AG10803 (cell line): ENCODE measurements at places on chromosomes 4 and X.
A peak's percentile ranks its signal among the peaks of the same experiment; 100 is the strongest.

DNA sequence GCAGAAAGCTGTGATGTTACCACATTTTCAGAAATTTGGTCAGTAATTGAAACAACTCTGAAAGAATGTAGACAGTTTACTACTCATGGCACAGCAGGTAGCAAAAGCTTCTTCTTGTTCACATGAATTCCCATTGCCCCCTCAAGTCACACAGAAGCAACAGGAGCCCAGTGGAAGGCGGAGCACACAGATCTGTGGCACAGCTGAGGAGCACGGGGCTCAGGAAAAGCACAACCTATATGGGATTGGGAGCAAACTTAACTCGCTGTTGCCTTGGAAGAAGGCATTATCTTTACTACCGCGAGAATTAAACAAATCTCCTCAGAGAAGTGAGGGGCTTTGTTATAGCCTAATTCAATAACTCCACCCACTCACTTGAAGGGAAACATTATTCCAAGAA lies 358.5 kb downstream of the SPOCK3 start:
- DNase-seq: no peak

- no peak for DNase-seq
Measured at GRCh38 chrX:78326401-78326800, 1.0 kb downstream of the CYSLTR1 start.

- DNase-seq: no peak
Measured at GRCh38 chr4:188918787-188919186, 779.5 kb downstream of the TRIML1 start.

DNA sequence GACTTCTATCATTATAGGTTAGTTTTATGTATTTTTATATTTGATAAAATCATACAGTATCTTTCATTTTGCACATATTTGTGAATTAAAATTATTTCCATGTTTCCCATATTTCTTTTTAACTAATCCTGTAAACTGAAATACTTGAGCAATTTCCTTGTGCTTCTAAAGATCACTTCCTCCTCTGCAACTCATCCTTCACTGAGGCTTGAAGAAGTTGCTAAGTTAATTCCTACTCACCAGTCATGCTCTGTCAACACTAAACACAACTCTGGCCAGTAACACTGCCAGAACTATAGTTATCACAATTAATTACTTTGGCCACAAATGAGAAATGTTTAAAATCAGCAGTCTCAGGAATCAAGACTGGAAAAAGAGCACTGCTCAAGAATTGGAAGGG lies 6.7 kb downstream of the SPATA4 start:
- peak; percentile 13 for DNase-seq

DNA sequence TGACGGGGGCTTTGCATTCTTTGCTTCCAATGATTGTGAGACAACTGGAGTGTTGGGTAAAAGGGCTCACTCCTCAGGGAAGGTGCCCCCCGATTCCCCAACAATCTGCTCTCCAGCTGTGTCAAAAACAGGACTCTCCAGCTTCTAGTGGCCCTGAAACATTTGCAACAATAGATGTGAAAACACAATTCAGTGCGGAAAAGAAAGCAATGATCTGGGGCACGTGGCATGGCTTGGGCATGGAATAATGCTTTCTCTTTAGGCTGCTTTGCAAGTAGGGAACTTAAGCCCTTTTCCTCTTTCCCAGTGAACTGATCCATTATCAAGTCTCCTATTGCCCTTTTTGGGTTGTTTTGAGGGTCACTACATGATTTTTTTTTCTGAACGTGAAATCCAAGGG lies 239.9 kb downstream of the C4orf33 start:
- DNase-seq: no peak

DNA sequence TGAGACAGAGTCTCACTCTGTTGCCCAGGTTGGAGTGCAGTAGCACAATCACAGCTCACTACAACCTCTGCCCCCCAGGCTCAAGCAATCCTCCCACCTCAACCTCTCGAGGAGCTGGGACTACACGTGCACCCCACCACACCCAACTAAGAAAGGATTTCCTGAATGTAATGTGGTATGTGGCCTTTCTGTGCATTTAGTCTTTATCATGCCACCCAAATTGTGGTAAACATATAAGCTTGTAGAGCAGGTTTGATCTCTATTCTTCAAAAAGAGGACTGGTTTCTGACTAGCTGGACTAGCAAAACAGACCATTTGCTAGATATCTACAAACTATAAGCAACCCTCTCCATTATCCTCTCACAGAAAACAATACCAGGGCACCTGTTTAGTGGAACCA lies 33.6 kb downstream of the ELOVL6 start:
- no peak for DNase-seq

GRCh38 chr4:15106399-15106798 lies 104.1 kb downstream of the CPEB2 start:
- no peak for DNase-seq

- DNase-seq: no peak
Measured at GRCh38 chr4:76897536-76898384, at the start of gene SOWAHB. TSS of gene SOWAHB (minus strand) at chr4:76898144. CDS start at chr4:76897849, 295 bp downstream.

GRCh38 chr4:18957716-18958115 lies 936.2 kb upstream of the LCORL start:
- no peak for DNase-seq

DNA sequence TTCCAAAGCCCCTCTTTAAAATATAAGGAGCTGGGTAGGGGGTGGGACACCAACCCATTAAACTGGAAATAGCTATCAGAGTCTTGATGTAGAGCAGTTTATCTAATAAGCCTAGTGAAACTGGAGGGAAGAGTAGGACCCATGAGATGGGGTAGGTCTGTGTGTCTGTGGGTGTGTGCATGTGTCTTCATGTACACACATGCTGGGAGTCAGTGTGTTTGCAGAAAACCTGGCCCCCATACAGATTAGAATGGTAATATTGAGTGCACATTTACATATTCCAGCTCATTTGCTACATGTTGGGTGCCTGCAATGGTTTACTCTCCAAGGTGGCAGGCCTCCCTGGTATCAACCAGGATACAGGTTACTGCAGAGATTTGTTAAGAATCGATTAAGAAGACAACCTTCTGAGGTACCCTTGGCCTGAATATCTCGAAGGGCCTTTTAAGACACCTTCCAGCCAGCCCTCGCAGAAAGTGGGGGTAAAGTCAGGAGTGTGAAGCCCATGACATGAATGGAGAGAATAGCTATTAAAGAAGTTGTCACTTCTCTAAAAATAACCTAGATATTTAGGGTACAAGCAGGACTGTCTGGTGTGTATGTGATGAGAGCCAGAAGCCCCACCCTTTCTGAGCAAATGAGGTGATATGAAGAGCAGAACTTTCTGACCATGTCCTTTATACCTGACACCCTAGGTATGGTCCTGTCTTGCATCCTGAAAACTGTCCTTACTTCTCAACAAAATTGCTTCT lies 75.7 kb upstream of the TEX13D start:
- DNase-seq: no peak

DNA sequence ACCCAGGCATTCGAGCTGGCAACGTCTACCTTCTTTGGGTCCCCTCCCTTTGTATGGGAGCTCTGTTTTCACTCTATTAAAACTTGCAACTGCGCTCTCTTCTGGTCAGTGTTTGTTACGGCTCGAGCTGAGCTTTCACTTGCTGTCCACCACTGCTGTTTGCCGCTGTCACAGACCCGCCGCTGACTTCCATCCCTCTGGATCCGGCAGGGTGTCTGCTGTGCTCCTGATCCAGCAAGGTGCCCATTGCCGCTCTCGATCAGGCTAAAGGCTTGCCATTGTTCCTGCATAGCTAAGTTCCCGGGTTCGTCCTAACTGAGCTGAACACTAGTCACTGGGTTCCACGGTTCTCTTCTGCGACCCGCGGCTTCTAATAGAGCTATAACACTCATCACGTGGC lies 183.5 kb upstream of the GALNTL6 start:
- no peak for DNase-seq

DNA sequence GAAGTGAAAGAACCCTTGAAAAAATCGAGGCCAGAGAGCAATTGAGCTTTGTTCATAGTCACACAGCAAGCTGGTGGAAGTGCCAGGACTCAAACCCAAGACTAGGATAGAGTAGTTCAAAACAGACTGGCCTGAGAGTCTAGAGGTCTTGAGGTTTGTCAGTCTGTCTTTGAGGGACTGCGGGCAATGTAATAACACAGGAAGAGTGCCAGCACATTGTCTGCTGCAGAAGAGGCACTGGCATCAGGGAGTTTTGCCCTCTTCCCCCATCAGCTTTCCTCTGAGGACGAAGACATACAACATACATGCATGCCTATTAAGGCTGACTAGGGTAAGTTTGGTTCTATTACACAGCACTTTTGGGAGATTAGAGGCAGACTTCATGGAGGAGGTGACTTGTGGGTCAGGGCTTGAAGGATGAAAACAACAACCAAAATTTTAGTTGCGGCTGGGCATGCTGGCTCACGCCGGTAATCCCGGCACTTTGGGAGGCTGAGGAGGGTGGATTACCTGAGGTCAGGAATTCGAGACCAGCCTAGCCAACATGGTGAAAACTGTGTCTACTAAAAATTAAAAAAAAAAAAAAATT lies 64.1 kb upstream of the LAS1L start:
- no peak for DNase-seq

DNA sequence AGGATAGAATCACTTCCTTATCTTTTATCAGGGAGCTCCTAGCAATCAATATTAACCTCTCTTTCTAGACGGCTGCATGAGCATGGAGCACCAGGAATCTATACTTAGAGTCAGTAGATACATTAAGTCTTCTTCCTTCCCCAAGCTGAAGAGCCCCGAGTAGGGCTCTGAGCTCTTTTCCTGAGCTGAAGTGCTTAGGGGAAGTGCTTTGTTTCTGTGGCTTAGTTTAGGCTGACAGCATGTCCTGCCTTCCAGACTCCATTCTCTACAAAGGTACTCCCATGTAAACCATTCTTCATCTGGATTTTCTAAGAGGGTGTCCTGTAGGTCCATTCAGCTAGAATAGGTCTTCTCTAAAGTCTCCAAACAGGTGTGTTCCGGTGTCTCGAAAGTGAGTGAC lies 127.5 kb upstream of the AFF2 start:
- no peak for DNase-seq

DNA sequence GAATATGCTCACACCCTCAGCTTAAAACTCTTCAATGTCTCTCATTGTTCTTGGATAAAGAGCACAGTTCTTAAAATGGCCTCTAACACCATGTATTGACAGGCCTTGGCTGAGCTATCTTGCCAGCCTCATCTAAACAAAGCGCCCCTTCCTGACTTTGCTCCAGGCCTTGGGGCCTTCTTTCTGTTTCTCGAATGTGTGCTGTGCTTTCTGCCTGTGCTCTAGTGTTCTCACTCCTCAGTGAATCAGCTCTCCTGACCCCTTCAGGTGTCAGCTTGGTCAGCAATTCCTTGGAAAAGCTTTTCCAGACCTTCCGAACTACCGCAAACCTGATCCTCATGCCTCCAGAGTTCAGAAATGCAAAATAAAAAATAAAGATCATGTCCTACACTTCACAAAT lies 346.3 kb upstream of the FSTL5 start:
- DNase-seq: no peak

DNA sequence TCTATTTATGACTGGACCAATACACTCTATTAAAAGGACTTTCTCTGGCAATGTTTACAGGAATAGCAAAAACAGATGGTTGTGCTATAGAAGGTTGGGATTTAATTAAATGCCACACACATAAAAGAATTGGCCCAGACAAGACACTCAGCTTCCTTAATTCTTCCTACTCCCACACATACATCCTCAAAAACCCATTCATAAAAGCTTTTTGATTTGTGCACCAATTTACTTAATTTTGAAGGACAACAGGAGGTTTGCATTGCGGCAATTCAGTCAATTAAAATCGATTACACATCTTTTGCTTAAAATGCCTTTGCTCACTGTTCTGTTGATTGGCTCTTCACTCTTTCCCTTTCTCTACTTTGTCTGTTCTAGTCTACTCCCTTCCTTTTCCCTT lies 317.1 kb downstream of the CBLL2 start:
- no peak for DNase-seq

DNA sequence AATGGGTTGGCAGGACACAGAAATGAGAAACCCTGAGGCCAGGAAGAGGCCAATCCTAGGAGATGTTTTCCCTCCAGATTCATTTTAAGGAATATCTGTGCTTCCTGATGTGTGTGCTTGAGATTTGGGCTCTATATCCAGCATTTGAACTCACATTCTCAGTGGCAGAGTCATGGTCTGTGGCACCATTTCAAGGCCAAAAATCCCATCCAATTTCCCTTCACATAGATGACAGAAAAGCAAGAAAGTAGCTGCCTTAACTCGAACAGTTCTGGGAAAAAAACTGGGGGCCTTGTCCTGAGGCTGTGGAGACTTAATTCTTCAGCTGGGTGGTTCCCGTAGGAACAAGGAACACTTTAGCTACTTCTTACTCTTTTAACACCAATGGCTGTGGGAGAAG lies 27.4 kb downstream of the TAF7L start:
- DNase-seq: peak; percentile 35

- DNase-seq: no peak
Measured at GRCh38 chr4:161403781-161404180, 760.0 kb downstream of the FSTL5 start.

- DNase-seq: peak; percentile 89
Measured at GRCh38 chr4:20194123-20195013, 57.3 kb upstream of the SLIT2 start.

DNA sequence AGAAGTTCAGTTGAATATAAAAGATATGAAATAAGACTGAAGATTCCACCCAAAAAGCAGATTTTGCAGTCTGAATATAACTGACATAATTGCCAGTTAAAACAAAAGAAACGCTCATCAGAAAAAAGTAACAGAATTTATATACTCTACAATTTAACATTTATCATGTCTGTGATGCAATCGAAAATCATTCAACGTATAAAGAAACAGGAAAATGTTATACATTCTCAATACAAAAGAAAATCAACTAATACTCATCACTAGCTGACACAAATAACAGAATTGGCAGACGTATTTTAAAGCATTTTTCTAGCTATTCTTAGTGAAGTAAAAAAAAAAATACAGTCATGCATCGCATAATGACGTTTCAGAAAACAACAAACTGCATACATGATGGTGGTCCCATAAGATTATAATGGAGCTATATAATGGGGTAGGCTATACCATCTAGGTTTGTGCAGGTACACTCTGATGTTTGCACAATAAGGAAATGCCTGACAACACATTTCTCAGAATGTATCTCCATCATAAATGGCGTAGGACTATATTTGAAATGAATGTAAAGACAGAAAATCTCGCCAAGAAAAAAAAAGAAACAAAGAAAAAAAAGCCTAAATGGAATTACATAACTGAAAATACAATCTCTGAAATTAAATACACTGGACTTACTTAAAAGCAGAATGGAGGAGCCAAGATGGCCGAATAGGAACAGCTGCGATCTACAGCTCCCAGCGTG lies 34.3 kb downstream of the OR13H1 start:
- no peak for DNase-seq

DNA sequence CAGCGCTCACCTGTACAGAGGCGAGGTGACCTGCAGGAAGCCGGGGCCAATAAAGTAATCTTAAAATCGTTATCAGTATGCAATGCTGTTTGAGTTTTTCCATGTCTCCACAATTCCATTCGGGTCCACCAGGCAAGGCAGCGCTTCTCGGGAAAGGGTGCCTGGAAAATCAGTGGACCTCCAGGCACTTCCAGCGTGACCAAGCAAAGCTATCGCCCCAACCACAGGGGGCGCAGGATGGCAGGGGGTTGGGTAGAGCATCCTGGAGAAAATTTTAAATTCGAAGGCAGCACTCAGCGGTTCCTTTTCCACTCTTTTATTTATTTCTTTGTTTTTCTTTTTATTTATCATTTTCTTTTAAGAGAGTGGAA lies 5.4 kb upstream of the SOX3 start:
- DNase-seq: no peak

- DNase-seq: no peak
Measured at GRCh38 chr4:154961263-154961662, 180.2 kb downstream of the RBM46 start.
